Dorsolateral prefrontal cortex (tissue), 122 donors: ENCODE measurements at places on chromosomes 12 and 14.

- no peak for DNase-seq
Observed at GRCh38 chr14:67881225-67881624, 61.6 kb downstream of the RAD51B start.

DNA sequence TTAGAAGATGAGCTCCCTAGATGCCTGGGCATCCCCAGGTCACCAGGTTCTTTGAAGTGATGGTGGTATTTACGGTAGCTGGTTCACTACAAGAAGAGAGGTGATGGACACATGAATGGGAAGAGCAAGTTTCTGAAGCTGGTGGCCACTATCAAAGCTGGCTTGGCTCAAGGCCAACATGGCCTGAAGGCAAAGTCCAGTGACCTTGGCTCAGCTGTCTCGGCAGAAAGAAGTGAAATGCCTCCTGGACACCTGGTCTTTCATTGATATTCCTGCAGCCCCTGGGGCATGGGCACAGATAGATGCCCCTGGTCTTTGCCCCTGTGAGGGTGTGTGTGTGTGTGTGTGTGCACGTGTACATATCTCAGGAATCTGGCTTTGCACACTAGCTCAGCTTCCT lies 441.8 kb upstream of the TMPO start:
- no peak for DNase-seq

DNA sequence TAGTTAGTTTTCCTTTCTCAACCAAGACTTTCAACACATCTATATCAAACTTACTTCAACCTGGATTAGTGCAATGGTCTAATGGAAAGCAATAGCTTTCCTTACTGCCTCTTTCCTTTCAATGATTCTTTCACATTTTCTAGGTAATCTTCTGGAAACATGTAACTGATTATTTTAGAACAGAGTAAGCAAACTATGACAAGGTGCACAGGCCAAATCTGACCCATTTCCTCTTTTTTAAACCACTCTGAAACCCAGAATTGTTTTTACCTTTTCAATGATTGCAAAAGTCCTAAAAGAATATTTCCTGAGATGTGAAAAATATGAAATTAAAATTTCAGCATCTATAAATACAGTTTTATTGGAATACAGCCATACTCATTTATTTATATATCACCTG lies 81.6 kb upstream of the TMTC2 start:
- DNase-seq: no peak

DNA sequence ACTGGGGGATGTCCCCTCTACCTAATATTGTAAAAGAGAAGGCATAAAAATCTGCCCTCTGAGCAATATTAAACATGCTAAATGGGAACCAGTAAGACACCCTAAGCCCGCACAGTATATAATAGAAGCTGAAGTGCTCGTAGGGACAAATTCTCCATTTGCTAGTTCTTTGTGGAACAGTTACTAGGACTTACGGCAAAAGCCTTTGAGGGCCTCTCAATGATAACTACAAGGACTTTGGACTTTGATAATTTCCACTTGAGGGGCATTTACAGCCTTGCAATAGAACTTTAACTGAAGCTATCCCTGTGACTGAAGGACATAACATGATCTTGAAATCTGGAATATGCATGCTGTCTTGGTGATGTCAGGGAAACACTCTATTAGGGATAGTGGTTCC lies 111.5 kb upstream of the IFNG-AS1 start:
- DNase-seq: no peak

DNA sequence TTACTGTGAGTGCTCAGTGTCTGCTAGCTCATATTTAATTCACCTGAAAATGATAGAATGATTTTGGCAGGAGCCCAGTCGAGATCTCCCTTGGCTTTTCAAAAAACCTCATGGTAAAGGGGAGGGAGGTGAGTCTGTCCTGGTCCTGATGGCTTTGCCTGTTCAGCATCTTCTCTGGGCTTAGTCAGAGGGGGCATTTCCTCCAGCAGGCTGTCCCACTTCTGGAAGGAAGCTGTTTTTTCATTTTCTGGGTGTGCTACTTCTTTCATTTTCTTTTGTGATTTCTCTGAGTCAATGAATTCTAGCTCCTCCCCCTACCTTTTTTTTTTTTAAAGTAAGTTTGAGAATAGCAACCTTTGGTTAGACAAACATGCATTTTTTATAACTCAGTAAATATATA lies 58.8 kb downstream of the TMX1 start:
- DNase-seq: no peak

GRCh38 chr12:27303139-27304111 lies 29.2 kb upstream of the BMAL2 start:
- DNase-seq: no peak

DNA sequence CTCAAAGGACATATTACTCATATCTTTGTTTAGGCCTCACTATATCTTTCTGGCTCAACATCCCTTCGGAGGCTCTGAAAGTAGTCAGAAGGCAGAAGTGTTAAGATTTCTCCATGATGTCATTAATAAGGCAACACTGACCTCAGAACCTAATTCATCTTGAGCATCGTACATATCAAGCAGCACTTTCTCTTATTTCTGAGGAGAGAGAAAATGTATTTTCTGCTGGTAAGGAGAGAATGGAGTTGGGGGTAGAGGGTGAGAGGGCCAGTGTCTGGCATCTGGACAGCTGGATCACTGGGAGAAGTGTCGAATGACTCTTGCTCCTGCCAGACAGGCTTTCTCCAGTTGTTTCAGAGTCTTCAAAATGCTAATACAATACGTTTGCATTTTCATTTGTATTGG lies 213.2 kb upstream of the PRICKLE1 start:
- DNase-seq: no peak

GRCh38 chr12:63929426-63929825 lies 84.9 kb downstream of the SRGAP1 start:
- no peak for DNase-seq

DNA sequence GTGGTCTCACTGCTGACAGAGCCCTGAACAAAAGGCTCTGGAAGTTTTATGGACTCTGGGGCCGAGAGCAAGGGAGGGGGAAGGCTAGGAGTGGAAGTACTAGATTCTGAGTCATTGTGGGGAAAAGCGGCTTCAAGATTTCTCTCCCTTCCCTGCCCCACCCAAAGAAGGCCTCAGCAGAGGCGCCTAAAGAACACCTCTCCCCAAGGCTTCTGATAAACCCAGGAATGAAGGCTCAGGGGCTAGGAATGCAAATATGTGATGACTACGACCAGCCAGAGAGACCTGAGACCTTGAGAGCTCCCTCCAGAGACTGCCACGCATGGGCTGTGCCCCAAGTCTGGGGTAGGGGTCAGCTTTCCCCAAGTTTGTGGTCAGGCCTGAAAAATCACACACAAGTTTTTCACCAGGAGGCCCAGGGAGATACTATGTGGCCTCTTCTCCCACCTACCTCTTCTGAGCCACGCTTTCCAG lies 130.7 kb upstream of the HIF1A start:
- DNase-seq: no peak

DNA sequence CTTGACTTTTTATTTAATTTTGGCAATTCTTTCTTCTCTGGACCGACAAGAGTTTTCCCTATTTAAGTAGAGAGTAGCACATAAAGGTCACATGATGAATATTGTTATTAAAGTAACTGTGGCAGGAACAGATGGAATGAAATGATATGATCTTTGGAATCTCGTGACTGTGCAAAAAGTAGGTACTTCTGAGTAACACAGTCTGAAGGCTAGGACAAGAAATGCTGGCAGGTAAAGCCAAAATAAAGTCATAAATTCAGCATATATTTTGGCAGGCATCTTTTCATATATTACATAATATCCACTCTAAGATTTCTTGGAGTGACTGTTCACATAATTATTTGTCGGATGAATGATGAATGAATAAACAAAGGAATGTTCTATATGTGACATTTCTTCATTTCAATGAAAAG lies 121.4 kb downstream of the EFCAB11 start:
- no peak for DNase-seq

- no peak for DNase-seq
Observed at GRCh38 chr14:69346710-69347109, 51.4 kb downstream of the ERH start.

GRCh38 chr14:71138448-71139293 lies 231.4 kb downstream of the PCNX1 start:
- peak; percentile 53 for DNase-seq

DNA sequence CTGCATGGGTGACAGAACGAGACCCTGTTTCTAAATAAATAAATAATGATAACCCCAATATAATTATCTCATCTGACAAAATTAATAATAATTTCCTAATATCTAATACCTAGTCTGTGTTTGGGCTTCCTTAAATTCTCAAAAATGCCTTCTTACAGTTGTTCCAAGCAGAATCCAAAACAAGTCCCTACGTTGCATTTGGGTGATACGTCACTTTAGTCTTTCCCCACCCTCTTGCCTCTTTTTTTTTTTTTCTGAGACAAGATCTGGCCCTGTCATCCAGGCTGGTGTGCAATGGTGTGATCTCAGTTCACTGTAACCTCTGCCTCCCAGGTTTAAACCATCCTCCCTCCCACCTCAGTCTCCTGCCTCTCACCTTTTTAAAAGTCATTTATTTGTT lies 26.7 kb downstream of the VEZT start:
- DNase-seq: no peak

GRCh38 chr14:100800041-100800440 lies 25.9 kb upstream of the MEG3 start:
- no peak for DNase-seq

DNA sequence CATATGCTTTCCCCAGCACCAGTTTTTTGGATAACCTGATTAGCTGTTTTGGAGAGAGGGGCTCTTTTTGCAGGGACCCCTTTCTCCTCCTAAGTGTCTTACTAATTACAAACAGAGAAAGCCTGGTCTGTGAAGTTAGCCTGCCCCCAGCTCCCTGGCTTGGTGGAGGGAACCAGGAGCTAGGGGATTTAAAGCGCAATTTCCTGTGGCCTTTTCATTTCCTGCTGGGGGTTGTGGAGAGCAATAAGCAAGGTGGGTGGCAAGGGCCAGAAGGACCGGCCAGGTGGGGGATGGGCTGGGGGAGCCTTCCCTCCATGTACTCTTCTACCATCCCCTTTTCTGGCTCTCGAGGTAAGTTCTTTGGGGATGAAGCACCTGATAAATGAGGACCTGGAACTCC lies 4.1 kb upstream of the CISTR start:
- no peak for DNase-seq

DNA sequence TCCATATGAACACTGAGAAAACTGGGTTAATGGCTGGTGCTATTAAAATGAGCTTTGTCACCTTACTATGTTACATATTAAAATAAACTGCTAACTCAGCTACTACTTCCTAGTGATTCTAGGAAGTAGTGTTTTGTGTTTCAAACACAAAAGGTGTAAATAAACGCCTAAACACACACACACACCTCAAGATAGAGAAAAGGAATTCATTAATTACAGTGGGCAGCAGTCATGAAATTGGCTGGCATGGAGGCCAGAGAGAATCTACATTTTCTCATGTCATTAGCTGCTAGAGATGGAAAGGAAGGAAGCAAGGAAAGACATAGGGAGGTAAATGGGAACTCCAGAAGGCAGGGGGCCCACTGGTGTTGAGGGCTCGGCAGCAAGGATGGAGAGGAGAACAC lies 787 bp upstream of the PRMT5 start:
- DNase-seq: no peak

DNA sequence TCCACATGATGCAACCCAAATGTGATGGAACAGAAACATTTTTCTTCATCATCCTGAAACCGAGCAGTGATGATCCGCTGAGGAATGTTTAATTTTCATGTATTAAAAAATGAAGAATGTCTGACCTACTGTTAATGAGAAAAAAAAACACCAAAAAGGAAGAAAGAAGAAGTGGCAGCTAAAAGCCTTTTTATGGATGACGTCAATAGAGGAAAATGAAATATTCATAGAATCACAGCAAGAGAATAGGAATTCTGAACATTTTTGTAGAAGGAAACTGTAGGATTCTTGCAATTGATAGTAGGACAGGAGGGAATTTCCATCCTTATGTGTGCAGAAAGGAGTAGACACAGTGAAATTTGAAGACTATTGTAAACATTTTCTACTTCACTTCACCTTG lies 112.9 kb downstream of the PRKCH start:
- no peak for DNase-seq

GRCh38 chr12:97425380-97425779 lies 37.2 kb upstream of the RMST start:
- DNase-seq: no peak

DNA sequence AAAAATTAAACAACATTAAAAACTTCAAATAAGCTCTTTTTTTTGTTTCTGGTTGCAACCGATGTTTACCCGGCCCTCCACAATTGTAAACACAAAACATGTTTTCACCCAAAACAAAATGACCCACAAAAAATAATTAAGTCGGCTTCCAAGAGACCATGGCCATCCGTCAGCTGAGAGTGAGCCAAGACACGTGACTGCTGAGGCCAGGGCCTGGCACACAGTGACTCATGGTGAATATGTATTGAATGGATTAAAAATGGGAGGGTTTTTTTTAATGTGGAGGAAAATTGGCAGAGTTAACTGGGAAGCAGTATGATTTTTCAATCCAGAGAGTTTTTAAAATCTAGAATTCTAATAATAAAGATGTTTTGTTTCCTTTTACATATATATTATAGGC lies 13.8 kb upstream of the CPNE8 start:
- peak; percentile 53 for DNase-seq

DNA sequence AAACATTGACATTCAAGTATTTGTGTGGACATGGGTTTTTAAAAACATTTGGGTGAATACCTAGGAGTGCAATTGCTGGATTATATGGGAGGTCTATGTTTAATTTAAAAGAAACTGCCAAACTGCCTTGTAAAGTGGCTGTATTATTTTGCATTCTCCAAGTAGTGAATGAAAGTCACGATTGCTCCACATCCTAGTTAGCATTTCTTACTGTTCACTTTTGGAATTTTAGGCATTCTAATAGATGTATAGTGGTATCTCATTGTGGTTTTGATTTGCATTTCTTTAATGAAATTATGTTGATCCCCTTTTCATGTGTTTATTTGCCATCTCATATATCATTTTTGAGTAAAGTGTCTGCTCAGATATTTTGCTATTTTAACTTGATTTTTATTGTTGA lies 159.5 kb downstream of the FOXG1 start:
- no peak for DNase-seq

DNA sequence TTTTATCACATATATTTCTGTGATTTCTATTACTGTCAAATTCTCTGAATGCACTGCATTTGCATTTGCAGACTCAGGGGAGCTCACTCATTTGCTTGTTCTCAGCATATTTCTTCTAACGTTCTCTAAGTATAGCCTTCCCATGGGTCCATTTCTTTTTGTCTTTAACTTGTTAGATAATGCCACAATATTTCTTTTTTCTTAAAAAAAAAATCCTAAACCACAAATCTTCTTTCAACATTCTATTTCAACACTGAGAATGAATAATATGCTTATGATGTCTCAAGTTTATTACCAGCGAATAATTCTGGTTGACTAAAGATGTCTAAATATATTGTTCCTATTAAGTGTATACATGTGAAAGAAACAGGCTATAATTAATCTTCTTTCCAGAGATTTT lies 200.2 kb downstream of the ANO6 start:
- DNase-seq: no peak

DNA sequence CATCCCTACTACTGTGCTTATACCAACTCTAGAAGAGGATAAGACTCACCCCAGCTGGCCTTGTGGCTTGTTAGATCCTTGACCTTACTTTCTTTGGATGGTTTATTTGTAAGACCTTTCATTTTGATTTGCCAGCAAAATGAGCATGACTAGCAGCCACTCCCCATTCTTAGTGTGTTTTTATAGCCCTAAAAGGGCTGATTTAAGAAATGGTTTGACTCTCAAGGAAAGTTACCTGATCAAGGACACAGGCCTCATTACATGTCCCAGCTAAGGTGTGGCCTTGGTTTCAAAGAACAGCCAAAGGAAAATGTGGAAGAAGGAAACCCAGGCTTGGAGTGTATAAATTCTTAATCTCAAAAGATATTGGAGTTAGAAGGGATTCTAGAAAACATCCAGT lies 41.4 kb downstream of the SLC17A8 start:
- DNase-seq: no peak
